ENCODE measurements at places on chromosomes 4 and X.

DNA sequence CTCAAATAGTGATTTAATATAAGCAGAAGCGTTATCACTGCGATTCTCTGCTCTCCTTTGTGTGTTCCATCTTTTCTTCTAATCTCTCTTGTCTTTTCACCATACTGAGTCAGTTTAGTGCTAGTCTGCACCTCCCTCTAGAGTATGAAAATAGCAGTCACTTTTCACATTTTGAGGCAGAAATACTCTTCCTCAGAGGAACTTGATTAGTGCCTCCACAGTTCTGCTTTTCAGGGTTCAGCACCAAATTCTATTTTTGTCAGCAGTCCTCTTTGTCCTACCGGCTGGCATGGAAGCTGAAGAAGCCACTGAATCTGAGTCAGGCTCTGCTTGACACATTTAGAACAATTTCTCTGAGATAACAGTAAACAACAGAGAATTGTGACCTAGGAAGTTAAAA is 49.7 kb upstream of the ANKRD17 start:
- no peak for DNase-seq

DNA sequence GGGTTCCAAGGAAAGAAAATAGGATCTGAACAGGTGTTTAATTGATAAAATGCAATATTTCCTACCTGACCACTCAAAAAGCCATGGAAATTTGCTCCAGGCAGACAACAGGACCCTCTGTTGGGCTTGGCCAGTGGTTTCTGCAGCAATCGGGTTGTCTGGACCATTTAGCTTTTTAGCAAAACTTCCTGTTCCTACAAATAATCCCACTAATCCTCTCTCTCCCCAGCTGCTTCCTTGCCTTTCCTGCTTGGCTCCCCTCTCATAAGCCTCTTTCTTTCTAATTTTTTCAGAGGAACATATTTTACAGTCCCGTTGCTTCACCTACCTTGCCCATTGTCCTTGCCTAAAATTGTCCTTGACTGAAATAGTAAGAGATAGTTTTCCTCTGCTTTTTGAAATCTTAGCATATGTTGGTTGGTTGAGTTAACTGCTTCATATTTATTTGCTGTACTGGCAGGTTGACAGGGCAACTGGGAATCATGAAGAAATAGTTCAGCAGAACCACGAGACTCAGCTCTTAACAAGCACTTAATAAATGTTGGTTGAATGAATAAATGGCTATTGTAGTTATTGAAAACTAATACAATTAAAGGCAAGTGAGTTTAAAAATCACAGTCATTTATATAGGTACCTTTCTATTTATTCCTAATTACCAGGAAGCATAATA is 259.8 kb downstream of the KCNIP4 start:
- no peak for DNase-seq

GRCh38 chrX:111881715-111882114 is 5.7 kb downstream of the TRPC5OS start:
- no peak for DNase-seq

GRCh38 chr4:6986781-6987587 is 56.2 kb upstream of the TADA2B start:
- peak; percentile 82 for DNase-seq

- no peak for DNase-seq
Measured at GRCh38 chr4:56130606-56131155, 181.9 kb downstream of the CEP135 start.

DNA sequence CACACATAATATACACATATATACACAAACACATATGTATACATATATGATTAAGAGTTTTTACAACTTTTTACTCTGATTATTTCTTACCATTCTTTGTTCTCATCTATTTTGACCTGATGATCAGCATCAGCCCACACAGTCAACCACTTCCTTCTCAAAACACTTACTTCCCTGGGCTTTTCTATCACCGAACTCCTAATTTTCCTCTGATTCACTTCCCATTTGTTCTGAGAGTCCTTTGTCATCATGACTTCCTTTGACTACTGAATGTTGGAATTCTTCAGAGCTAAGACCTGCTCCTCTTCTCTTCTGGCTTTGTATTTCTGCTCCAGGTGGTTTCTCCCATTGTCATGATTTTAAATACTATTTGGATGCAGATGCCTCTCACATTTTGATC is 209.5 kb upstream of the AFF2 start:
- DNase-seq, result no peak

- DNase-seq, result peak; percentile 79
Measured at GRCh38 chrX:133544115-133544514, 128.8 kb upstream of the GPC4 start.

- no peak for DNase-seq
Measured at GRCh38 chr4:76782837-76783236, 115.1 kb downstream of the SOWAHB start.

DNA sequence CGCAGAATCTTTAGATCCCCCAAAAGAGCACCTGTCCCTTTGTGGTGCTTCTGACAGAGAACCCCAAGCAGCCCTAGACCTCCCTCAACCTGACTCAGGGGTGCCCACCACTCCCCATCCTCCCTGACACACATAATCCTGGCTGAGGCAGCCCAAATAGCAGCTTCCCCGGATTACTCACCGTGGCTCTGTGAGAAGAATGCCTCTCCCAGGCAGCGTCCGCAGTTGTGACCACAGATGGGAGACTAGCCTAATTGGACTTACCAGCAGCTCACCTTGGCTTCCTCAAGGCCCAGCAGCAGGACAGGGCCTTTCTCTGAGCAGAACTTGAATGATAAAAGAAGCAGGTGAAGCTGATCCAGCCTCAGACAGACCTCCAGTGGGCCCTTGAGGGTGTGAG is 10.3 kb upstream of the ODAPH start:
- no peak for DNase-seq

DNA sequence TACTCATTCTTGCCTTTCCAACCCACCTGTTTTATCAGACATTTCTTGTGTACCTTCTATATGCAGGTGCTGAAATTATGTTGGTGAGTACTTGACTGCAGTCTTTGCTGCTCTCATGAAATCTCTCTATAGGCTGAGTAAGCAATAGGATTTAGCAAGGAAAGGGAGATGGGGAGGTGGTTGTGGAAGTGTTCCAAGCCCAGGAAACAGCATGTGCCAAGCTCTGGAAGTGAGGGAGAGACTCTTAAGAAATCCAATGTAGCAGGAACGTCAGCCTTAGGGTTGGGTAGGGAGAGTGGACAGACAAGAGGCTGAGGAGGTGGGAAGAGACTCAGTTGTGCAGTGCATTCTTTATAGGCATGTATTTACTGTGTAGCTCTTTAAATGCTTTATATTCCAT is 5.6 kb downstream of the SEPTIN11 start:
- DNase-seq, result no peak

- no peak for DNase-seq
Measured at GRCh38 chr4:24889991-24890390, 22.9 kb downstream of the CCDC149 start.

DNA sequence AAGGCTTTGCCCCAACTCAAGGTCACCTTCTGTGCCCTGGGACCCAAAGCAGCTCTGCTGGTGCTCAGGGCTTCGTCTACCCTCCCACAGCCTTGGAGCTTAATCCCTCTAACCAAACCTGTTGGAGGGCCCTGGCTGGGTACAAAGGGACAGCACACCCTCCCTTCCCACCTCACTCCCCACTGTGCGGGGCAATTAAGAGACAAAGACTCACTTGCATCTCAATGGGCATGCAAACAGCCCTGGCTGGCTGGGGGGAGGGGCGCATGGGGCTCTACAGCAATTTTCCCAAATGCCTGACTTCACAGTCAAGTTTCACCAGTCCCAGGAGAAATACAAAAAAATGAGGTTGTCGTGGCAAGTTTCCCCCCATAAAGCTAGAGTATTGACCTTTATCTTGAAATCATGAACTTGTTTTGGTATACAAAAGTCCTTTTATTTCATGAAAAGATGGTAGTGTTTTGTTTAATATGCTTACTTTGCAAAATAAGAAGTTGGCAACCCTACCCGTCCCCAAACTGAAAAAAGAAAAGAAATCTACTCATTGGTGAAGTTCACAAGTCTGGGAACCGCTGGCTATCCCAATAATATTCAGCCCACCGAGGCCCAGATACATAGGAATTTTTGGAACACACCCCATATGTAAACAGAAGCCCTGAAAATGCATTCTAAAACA is 4.1 kb upstream of the CD99L2 start:
- DNase-seq, result no peak

GRCh38 chr4:26757751-26758150 is 102.9 kb upstream of the STIM2 start:
- no peak for DNase-seq

DNA sequence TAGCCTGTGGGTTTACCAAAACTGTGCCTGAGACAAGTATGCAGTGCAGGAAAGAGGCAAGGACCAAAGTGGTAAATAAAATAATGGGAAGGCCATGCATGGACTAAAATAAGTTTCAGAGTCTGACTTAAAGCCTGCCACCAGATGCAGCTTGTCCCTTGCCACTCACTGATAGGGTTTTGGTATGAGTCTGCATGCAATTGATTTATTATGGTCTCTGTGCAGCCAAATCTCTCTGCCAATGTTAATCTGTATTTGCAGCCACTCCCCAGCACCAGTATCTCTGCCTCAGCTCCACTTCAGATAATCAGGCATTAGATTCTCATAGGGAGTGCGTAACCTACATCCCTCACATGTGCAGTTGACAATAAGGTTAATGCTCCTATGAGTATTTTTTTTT is 5.5 kb upstream of the FGF2 start:
- DNase-seq, result no peak

GRCh38 chr4:143511906-143512305 is 1.6 kb upstream of the SMARCA5 start:
- DNase-seq, result no peak

DNA sequence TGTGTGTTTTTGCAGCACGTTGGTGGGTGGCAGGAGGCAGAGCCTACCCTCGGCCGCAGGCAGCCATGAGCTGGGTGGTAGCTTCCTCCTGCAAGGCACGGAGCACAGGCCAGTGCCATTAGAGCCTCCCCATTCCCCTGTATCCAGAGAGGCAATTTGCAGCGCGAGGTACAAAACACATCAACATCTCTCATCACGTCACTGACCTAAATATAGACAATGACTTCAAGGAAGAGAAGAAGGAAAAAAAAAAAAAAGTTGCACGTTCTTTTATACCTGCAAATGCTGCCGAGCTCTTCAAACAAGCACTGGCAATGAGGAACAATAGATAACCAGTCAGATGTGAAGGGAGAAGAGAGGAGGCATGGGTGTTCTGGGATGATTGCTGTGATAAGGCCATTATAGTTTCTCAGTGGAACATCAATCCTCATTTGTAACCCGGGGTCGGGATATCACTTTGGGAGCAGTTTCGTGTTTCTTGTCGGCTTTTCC is 159.9 kb downstream of the MGST2 start:
- DNase-seq, result no peak

DNA sequence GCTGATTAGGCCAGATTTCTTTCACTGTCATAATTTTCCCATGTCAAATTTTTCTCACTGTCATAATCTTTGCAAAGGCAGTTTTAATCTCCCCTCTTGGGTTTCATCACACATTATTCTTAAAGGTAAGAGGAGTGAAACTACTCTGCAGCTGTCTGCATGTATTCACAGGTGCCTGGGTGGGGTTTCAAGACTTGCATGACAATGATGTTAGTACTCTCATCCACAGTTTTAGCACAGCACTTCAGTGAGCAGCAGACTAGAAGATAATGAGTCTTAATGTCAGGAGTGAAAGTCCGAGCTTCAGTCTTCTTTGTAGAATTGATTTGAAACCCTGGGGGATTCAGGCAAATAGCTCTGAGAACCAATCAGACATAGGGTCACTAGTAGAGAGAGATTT is 182.5 kb upstream of the GALNT7 start:
- no peak for DNase-seq

GRCh38 chr4:148341980-148342800 is 100.0 kb downstream of the NR3C2 start:
- DNase-seq, result no peak

DNA sequence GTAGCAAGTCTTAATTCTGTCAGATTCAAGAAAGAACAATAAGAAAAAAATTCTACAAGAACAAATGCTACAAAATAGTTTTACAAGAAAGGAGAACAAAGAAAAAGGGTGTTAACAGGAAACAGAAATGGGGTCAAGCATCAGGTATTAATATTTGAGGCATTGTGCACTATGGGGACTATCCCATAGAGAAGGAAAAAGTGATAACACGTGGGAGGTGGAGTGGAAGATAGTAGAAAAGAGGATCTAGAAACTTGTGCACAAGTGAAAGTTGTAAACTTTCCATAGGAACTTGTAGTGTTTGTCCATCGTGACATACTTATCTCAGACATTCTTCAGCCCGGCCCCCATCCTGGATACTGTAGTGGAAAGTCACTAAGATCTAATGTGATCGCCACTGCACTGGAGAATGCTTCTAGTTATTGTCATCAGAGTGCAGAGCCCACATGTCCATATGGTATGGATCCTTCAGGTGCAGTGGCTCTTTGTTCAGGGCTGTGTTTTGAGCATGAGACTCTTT is 15.4 kb upstream of the NFXL1 start:
- DNase-seq, result no peak

- no peak for DNase-seq
Measured at GRCh38 chr4:110808351-110808878, 185.5 kb upstream of the PITX2 start.

DNA sequence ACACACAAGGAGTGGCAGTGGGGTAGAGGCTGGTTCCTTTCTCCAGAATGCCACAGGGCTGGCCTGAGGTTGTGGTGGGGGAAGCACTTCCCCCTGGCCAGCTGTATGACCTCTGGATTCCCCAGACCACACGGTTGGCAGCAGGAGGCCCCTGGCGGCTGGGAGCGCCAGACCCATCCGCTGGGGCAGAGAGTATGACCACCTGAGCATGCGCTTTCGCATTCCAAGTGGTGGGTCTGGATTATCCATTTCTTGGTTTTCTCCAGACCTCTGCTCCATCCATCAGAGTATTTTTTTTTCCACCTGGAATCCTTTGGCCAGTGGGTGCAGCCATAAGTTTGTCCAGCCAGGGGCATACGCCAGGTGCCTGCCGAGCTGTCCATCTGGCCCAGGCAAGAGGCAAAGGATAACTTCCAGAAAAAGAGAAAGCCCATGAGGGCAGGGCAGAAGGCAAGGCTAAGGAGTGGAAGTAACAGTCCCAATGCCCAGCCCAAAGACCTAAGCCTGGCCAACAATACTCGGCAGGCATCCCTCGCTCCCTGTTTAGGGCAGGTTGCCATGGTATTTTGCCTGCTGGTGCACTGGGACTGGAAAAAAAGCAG is 39.3 kb downstream of the NHSL2 start:
- DNase-seq, result no peak

- DNase-seq, result peak; percentile 48
Measured at GRCh38 chrX:136497556-136498052, at the start of gene HTATSF1. HTATSF1 (plus strand) TSS chrX:136497592; CDS start chrX:136497685, 93 bp downstream.

- no peak for DNase-seq
Measured at GRCh38 chrX:87578978-87579377, 61.4 kb downstream of the KLHL4 start.

All from SW480 (cell line).